ENCODE measurements at places on chromosomes 7 and 10.
A peak's percentile ranks its signal among the peaks of the same experiment; 100 is the strongest.

DNA sequence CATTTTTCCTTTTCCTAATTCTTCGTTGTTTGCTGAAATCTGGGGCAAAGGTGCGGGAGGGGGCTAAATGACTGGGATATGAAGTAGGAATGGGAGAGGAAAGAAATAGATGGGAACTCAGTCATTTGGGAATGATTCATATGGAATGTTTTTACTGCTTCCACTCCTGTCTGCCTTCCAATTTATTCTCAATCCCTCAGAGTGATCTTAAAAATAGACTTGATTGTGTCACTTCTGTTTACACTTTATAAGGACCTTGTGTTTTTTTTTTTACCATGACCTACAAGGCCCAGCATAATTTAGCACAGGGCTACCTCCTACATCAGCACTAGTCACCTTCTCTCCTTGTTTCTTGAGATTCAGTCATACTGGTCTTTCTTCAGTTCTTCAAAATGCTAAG is 97.9 kb downstream of the PTEN start:
- DNase-seq: no peak

GRCh38 chr10:89371079-89371478 is 6.8 kb upstream of the IFIT1B start:
- DNase-seq: no peak

DNA sequence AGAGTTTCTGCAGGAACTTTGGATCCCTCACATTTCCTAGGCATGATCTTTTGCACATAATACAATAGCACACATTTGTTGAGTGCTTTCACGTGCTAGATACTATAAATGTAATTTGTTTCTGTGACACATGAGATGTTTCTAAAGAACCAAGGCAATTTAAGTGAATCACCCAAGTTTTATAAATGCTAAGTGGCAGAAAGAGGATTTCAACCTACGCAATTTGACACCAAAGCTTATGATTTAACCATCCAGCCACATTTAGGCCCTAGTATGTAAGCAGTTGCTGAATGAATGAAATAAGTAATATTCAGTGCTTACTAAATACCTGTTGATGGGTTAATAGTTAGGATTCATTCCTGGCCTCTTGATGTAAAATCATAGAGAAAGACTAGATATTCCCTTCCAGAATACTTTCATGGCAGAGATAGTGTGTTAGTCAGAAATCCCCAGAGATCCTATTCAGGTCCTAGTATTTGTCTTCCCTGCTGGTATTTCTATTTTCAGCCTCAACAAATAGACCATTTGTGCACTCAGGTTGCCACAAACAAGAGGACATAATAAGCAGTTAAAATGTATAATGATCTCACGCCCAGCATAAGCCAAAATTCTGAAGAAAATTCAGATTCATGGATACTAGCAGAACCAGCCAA is 572.6 kb downstream of the IPMK start:
- DNase-seq: no peak

DNA sequence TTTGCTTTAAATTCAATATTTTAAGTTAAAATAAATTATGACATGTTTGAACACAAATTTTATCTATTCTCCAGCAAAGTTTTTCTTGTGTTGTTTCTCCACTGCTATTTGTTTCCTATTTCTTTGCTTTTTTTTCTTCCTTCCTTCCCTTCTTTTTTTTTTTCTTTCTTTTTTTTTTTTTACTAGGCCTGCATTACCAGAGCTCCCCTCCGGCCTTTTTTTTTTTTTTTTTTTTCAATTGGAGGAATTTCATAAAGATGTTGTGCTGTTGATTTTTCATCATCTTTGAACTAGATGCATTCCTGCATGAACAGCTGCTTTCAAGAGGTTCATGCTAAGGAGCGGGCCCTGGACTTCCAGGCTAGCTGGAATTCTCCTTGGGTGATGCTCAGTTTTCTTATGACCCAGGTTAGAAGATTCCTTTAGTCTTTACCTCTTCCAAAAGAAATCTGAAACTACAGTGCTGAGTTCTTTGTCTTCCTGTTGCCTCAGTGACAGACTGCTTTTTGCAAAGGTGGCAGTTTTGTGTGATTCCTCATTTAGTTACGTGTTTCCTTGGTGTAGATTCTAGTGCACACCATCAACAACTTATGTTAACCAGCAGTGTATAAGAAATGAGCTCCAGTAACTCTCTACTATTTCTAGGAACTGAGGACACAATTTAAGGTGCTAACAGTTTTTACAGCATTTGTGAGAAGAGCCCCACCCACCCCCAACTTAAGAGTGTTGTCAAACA is 4.8 kb upstream of the CAMK1D start:
- no peak for DNase-seq

DNA sequence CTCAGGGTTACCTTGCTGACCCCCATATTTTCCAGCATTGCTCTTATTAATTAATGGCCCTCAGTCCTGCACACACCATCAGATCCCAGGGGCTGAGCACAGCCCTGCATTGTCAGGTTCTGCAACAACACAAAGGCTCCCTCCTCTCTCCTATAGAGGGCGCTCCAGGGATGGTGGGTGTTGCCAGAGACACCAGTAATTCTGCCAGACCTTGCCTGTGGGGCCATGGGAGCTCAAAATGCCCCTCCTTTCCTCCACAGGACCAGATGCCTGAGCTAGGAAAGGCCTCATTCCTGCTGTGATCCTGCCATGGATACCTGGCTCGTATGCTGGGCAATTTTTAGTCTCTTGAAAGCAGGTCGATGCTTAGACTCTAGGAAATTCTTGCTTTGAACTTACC is 42.8 kb upstream of the PRSS58 start:
- no peak for DNase-seq

GRCh38 chr7:155861480-155861868 is 49.2 kb upstream of the SHH start:
- peak; percentile 18 for DNase-seq

DNA sequence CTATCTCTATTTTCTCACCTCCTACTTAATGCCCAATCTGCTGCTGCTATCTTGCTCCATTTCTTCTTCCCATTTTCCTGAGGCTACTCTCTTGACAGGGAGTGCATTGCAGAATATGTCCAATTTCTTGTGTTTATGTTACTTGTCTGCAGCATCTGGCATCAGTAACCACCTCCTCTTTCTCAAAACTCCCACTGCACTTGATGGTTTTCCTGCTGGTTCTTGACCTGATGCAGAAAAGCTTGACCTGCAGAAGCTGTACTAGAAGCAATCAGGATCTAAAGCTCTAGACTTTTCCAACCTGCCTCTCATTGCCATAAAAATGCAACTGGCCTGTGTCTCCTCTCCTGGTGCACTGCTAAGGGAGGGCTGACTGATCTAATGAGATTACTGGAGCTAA is 287.8 kb downstream of the ZEB1 start:
- DNase-seq: no peak

GRCh38 chr7:88492153-88492552 is 185.5 kb upstream of the STEAP4 start:
- no peak for DNase-seq

- no peak for DNase-seq
Observed at GRCh38 chr10:94224656-94225055, 138.1 kb downstream of the NOC3L start.

GRCh38 chr7:51444936-51445335 is 128.3 kb upstream of the COBL start:
- DNase-seq: no peak

DNA sequence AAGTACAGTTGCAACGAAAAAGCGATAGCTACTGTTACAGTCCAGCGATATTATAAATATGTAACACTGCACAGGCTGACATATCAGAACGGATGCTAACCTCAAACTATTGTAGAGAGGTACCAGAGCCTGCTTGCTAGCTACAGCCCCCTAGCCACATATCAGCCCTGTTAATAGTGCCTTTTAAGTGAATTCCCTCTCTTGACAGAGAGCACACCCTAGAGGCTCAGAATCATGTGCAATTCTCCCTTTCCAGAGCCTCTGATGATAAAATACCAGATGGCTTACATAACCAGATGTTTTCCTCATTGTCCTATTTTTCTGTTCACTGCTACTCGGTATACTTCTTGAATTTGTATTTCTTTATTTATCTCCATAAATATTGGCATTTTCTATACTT is 960.7 kb upstream of the CELF2 start:
- DNase-seq: no peak

GRCh38 chr10:19719284-19719683 is 96.9 kb upstream of the PLXDC2 start:
- DNase-seq: no peak

GRCh38 chr10:63265222-63265617 is 132.1 kb downstream of the NRBF2 start:
- DNase-seq: no peak

DNA sequence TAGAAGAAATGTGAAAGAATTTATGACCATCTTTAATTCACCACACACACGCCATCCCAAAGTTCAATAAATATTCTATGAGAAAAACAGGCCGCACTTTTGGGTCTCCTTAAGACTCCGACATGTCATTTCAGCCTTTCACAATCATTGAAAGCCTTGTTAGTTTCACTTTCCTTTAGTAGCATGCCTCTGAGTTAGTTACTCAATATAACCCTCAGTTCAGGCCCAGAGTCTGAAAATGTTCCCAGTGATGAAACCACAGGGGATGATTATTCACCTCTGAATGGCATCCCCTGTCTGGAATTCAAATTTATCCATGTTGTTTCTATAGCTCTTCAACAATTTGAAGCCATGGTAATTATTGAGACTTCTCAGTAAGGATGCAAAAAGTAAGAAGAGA is 278.1 kb upstream of the NRP1 start:
- no peak for DNase-seq

- no peak for DNase-seq
Observed at GRCh38 chr7:91287371-91288084, 23.3 kb downstream of the FZD1 start.

GRCh38 chr10:788796-789748 is 99.6 kb upstream of the DIP2C start:
- no peak for DNase-seq

DNA sequence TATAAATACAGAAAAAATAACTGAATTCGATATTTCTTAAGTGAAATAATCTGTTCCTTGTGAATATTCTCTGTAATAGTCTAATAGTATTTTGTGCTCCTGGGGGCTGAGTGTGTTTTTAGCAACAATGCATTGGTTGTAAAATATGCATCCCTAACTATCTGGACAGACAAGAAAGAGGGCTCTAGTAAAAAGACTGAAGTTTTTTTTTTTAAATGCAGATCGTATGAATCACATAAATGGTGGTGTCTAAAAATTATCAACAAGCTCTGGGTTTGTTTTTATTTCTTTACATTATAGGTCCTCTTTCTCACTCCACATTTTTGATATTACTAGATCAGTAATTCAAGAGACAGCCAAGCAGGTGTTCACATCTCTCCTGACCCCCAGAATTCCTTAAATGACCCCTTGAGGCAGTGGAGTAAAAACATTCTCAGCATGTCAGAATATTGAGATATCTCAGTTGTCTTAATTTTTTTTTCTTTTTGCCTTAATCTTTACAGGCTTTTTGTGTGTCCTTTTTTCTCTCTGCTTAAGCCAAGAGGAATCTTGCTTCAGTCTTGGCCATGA is 18.2 kb downstream of the ARID5B start:
- DNase-seq: no peak

DNA sequence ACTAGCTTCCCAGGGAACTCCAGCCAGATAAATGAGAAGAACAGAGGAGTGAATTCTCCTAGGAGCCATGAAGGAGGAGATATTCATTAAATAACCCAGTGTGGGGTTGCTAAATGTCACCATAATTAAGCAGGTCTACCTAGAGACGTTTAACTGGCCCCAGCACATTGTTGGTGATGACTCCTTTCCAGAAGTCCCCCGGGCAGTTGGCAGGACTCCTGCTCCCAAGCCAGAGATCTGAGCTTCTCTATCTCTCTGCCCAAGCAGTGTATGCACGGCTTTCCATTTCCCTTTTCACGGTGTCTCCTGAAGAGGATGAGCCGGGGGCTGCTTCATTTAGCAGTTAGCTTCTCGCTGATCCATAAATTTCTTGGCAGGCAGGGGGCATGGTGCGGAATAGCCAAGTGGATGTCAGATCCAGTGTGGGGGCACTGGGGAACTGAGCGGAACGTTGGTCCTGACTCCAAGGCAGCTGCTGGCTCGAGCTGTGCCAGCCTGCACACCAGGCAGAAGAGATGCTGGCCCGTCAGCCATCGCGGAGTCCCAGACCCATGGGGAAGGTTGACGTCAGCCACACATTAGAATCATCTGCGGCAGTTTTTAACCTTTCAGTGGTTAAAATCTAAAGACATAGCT is 142.0 kb upstream of the NPY start:
- DNase-seq: no peak

GRCh38 chr10:132516771-132517725 is 20.5 kb upstream of the INPP5A start:
- DNase-seq: peak; percentile 52

DNA sequence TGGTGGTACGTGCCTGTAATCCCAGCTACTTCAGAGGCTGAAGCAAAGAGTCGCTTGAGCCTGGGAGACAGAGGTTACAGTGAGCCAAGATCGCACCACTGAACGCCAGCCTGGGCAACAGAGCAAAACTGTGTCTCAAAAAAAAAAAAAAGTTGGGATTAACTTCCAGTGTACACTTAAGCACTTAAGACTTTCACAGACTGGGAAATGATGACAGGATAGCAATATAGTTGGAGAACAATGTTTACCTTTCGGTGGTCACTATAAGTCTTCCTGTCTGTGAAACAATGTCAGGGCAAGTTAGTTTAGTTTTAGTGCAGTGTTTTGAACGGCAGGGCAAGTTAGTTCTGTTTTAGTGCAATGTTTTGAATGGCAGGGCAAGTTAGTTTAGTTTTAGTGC is 130.2 kb downstream of the TPST1 start:
- no peak for DNase-seq

DNA sequence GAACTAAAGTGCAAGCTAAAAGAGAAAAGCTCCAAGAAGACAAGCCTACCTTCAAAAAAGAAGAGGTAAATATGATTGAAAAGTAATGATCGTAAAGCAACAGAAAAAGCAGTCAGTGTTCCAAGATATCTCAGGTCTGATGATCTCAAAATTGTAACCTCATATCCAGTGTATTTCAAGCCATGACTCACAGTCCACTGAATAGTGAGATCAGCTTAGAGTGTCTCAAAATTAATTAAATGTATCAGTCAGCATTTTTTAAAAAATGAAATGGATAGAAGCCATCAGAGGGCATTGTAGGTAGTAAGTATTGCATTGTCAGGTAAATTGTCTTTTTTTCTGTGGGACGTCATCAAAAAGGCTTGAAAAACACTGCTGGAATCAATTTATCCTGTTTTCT is 50.6 kb upstream of the AGBL3 start:
- no peak for DNase-seq

- DNase-seq: no peak
Observed at GRCh38 chr7:81073931-81074251, 155.0 kb upstream of the SEMA3C start.

DNA sequence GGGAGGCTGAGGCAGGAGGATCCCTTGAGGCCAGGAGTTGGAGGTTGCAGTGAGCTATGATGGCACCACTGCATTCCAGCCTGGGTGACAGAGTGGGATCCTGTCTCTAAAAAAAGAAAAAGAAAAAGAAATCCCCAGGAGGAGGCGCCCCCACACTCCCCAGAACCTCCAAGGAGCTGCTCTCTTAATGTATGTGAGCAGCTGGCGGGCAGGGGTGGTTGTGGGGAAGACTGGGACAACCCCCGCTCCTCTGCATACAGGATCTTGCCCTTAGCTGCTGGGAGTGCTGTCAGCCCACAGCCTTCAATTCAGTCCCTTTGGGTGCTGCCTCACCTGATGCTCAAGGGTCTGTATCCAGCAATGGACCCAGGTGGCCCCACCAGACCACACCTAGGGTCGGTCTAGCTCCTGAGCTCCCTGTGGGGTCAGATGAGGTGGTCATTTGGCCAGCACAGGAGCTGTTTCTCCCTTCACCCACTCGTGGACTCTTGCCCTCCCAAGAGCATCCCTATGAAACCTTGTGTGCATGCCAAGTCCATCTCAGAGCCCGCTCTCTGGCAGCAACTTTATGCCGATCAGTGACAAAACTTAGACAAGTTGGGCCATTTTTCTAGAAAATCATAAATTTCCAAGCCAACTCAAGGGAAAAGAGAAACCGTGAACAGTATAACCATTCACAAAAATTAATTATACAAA is 97.5 kb downstream of the CREM start:
- DNase-seq: no peak
